ENCODE measurements at places on chromosomes 11 and 22.

- no peak for DNase-seq
Measured at GRCh38 chr11:96086111-96086510, 162.2 kb upstream of the MTMR2 start.

GRCh38 chr22:47457021-47457420, 694.6 kb downstream of the TBC1D22A start:
- no peak for DNase-seq

DNA sequence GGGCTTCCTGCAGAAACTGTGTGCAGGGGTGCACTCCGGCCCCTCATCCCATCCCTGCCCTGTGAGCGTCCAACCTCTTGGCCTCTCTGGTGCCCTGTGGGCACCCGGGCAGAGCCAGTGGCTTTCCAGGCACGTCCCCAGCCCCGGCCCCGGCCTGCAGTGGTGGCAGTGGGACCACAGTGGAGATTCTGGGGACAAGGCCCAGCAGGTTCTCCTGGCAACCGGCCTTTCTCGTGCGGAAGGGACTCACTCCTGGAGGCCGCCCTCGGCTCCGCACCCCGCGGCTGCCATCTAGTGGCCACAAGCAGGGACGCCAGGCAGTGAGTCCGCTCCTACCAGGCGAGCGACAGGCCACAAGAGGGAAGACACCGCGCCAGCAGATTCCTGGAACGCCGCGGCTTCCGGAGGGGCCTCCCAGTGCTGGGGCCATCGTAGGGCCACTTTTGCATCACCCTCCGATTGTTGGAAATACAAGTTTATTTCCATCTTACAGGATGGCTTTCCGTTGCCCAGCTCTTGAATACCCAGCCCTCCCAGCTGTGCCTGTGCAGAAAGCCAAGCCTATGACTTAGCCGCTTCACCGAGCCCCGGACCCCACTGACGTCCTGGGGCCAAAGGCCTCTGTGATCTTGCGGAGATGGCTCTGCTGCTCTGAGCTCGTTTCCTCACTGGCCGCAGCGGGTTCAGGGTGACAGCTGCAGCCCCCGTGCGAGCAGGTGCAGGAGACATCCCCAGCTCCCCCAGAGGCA, 357.3 kb downstream of the CTTN start:
- DNase-seq: peak; percentile 50

GRCh38 chr22:26462641-26463040, 20.9 kb downstream of the HPS4 start:
- no peak for DNase-seq

- DNase-seq: no peak
Measured at GRCh38 chr11:17746096-17746495, 11.5 kb downstream of the KCNC1 start.

- DNase-seq: no peak
Measured at GRCh38 chr11:19467904-19468303, 227.2 kb upstream of the E2F8 start.

DNA sequence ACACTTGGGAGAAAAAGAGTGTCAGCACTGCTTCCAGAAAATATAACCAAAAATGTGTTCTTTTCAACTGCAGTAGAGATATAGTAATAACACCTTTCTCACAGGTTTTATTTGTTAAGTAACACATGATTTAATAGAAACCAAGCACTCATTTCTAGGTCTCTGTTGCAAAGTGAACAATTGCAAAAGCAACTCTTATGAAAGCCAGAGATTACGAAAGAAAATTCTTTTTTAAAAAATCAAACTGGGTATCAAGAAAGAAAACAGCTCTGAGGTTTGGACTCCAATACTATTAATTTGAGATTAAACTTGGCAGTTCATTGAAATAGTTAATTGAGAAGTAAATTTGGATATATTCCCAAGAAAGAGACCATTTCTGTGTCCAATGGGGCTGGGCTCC, 9.8 kb upstream of the XKR3 start:
- no peak for DNase-seq

- DNase-seq: no peak
Measured at GRCh38 chr11:92329646-92330045, 105.0 kb downstream of the FAT3 start.

- no peak for DNase-seq
Measured at GRCh38 chr22:37197451-37198257, 9.6 kb upstream of the C1QTNF6 start.

DNA sequence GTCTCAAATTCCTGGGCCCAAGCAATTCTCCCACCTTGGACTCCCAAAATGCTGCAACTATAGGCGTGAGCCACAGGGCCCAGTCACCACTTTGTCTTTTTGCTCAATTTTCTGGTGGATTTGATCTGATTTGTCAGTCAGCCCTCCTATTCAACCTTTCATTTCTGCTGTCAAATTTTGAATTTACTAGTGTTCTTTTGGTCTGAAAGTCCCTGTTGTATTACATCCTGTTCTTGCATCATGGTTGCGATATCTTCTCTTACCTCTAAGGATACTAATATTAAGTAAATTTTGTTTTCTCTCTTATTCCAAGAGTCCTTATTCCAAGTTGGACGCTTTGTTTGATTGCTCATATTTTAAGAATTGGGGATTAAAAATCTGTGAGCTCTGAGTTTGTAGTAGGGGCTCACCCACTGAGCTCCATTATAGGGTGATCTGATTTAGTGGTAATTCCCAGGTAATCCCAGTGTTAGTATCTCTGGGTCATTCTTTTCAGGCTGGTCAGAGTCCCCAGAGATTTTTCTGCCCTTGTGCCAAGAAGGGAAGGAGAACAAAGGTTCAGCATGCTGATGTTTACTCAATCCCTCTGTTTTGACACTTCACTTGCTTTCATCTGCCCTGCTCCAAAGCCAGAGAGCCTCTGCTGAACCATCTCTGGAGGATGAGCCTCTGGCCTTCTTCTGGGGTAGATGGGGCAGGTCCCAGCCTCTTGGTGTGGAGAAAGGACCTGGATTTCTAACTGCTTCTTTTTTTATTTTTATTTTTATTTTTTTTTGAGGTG, 10.0 kb downstream of the UPB1 start:
- DNase-seq: no peak

DNA sequence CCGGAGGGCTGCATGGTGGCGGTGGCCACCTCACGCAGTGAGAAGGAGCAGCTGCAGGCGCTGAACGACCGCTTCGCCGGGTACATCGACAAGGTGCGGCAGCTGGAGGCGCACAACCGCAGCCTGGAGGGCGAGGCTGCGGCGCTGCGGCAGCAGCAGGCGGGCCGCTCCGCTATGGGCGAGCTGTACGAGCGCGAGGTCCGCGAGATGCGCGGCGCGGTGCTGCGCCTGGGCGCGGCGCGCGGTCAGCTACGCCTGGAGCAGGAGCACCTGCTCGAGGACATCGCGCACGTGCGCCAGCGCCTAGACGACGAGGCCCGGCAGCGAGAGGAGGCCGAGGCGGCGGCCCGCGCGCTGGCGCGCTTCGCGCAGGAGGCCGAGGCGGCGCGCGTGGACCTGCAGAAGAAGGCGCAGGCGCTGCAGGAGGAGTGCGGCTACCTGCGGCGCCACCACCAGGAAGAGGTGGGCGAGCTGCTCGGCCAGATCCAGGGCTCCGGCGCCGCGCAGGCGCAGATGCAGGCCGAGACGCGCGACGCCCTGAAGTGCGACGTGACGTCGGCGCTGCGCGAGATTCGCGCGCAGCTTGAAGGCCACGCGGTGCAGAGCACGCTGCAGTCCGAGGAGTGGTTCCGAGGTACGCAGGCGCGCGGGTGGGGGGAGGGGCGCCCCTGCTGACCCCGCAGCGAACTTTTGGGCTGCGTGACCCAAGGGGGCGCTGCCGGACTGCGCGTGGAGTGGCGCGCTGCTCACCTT, 670 bp downstream of the NEFH start:
- no peak for DNase-seq

DNA sequence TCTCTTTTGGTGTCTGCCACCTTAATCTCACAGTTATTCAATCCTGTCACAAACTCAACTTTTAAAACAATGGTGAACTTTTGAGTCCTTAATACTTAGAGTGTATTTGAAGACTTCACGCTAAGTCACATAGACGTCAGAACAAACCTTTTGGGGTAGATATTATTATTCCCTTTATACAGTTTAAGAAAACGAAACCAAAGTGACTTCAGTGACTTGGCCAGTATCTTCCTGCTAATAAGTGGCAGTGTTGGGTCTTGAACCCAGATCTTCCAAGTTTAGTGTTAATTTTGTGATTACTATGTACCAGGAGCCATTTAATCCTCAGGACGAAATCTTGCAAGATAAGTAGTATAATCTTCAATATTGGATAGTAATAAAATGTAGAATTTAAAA, 691 bp downstream of the CEP295 start:
- no peak for DNase-seq

Data from T-helper 2 cell (primary cell).